AG04449 (cell line): ENCODE measurements at places on chromosomes 7 and 10.

DNA sequence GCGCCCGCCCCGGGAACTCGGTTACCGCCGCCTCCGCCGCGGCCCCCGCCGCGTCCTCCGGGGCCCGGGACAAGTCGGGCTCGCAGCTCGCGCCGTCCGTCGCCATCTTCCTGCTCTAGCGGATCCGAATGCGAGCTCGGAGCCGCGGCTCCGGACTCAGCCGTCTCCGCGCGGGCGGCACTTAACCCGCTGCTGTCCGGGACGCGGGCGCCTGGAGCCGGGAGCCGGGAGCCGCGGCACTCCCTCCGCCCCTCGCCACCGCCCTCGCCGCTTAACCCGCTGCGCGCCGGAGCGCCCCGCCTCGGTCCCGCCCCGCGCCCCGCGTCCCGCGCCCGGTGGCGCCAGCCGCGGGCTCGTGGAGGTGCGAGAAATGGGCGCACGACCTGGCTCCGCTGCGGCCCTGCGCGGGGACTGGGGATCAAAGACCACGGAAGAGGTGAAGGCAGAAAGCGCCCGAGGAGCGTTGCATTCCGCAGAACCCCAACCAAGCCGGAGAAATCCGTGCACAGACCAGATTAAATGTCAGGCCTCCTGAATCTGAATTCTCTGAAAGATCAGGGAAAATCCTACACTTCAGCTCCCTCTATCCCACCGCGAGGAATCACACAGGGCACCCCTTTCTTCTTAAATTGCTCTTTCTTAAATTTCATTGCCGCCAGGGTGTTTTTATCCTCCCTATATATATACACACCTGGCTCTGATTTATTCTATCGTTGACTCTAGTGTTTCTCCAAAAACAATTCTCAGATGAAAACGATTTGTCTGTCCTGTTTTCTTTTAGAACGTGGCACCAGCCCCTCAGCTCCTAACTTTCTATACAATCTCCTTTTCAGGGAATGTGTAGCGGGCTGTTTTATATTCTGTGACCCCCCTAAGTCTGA is at the start of gene CTTNBP2:
TSS of gene CTTNBP2 (minus strand) at position 132 of the 881 bp plus-strand sequence. CDS start at position 106, 26 bp downstream.
- DNase-seq: no peak

- DNase-seq: no peak
Measured at GRCh38 chr7:6444516-6445269, 3.1 kb downstream of the DAGLB start.

DNA sequence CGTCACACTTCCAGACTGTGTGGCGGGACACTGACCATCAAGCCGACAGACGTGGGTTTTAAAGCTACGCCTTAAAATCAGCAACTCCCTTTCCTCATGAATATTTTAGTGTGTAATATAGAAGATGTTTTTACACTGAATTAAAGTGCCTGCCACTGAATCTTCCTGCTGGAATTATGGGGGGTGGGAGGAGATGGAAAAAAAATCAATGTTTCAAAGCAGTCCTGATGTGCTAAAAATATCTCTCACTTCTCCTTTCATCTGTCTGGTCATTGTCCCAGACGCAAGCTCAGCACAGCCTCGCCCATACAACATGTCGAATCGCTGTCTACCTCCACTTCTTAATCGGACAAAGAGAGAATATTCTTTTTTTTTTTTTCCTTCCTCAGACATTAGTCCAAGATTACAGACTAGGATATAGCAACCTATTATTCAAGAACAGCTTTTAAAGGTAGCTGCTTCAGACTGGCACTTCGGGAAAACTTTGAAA is 165.1 kb upstream of the KLF14 start:
- DNase-seq: no peak

- no peak for DNase-seq
Measured at GRCh38 chr7:77348371-77348813, 67.8 kb downstream of the GSAP start.

GRCh38 chr7:148535217-148535616 is 55.3 kb upstream of the C7orf33 start:
- DNase-seq: no peak

DNA sequence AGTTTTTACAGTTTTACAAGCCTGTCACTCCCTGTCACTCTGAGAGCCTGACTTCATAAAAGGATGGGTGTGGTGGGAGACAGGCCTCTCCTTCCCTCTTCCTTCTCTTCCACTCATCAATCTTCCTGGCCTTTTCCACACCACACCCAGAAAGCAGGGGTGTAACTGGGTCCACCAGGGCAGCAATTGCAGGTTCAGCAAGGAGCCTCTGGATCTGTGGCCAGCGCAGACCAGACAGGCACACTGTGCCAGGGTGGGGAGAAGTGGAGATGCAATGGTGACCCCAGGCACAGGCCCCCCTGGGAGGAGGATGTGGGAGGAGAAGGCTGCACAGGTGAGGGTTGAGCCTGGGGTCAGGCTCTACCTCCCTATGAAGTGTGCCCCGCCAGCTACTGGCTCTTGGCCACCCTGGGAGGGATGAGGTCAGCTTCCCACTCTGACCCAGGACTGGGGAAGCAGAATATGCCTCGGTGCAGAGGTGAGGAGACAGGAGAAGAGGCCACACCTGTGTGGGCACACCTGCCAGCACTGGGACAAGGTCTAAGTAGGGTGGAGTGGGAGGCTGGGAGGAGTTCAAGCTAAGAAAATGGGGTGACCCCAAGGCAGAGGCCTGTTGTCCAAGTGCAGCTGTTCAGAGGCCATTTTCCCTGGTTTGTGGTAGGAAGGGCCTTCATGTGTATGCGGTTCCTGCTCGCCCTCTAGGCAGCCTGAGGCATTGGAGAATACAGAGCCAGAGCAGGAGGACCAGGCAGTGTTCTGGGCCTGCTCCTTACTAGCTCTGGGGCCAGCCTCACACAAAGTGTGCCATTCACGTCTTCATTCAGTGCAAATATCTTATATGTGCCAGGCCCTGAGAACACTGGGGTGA is 20.2 kb upstream of the TMEM72 start:
- DNase-seq: no peak

DNA sequence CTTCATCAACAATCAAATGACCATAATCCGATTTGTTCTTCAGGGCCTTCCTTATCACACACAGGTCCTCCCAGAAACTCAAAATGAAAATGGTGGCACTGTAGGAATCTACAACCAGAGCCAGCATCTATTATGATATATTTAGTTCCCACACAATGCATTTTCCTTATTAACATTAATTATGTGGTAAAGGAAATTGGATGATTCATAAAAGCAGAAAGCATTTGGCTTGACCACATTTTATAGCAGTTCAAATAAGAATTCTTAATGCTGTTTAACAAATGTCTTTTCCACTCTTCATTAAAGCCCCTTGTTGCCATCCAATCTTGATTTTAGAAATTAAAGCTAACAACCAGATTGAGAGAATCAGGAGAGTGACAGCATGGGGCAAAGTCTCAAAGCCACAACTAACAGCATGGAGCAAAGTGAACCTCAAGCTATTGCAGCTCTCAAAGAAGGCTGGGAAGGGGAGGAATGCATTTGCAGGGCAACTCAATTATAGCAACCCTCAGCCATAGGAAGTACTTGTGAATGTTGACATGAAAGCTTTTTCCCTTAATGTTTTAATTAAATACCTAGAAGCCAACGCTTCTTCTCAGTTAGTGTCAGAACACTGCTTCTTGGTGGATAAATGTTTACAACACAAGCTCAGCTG is 549.1 kb downstream of the NXPH1 start:
- no peak for DNase-seq

DNA sequence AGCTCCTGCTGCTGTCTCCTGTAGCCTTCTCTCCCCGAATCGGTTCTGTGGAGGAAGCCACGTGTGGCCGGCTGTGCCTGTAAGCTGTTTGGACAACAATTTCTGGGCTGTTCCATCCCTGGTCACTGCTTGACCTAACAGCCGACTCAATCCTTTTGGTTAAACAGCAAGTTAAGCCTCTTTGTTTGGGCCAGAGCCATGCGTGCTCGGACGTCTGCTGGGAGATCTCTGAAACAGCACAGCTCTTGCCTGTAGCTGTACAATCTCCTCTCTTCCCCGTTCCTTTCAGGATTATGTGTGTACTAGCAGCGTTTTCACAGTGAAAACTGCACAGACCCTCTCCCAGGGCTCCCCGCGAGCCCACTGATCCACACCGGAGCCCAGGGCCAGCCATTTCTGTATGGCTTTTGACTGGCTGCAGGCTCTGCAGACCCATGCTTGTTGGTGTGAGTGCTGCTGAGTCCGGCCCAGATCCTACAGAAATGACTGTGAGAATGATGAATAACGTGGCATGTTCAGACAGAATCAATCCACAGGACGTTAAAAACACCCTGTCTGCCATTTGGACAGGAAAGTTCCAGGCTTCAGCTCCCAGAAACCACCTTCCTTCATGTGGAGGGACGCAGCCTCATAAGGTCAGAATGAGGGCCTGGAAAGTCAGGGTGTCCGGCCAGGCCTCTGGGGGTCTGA is 428.6 kb upstream of the ADARB2 start:
- DNase-seq: no peak

DNA sequence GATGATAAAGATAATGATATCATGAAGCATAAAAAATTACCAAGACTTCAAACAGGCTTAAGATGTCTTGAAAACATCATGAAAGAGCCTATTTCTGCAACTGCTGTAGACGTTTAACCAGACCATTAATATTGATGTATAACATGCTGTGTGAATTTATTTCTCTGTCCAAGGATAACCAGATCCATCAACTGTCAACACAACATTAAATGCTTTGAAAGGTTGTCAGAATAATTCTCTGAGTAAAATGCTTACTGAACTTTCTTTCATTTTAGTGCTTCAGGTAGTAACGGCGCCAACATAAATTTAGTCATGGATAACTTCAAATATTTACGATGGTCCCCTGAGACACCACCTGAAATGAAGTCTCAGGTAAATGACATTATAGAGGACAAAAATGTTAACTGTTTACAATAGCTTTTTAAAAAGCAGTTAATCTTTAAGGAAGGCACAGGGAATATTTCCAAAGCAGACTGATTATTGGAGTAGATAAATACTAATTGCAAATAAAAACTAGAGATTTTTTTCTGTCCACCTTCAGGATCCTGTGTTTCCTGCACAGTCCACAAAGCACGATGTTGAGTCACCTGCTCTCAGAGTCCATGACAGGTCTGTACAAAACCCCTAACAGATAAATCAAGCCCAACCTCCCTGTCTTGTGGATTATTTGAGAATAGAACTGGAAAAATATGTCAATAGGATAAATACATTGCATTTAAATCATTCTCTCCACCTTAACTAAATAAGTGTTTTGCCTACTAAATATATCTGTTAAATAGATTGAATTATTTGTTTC is 1213.2 kb downstream of the XPNPEP1 start:
- no peak for DNase-seq

DNA sequence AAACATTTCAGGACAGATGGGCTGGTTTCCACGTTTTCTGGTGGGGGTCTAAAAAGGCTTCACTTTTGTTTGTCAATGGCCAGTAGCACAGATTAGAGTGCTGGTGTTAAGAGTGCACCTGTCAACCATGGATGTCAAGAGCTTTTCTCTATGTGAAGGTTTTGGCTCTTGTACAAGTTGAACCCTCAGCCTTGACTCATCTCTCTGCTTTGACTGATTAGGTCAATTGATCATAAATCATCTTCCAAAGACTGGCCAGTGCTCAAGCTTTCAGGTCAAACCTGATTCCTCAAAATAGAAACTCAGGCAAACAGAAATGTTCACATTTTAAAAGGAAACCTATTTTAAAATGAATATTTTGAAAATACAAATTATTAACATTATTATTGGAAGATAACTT is 59.6 kb upstream of the SP4 start:
- DNase-seq: no peak

GRCh38 chr10:122308417-122309141 is 37.5 kb downstream of the BTBD16 start:
- DNase-seq: no peak

GRCh38 chr7:11175887-11176286 is 202.2 kb downstream of the PHF14 start:
- DNase-seq: no peak

GRCh38 chr10:4334015-4334414 is 492.0 kb upstream of the AKR1E2 start:
- DNase-seq: no peak

DNA sequence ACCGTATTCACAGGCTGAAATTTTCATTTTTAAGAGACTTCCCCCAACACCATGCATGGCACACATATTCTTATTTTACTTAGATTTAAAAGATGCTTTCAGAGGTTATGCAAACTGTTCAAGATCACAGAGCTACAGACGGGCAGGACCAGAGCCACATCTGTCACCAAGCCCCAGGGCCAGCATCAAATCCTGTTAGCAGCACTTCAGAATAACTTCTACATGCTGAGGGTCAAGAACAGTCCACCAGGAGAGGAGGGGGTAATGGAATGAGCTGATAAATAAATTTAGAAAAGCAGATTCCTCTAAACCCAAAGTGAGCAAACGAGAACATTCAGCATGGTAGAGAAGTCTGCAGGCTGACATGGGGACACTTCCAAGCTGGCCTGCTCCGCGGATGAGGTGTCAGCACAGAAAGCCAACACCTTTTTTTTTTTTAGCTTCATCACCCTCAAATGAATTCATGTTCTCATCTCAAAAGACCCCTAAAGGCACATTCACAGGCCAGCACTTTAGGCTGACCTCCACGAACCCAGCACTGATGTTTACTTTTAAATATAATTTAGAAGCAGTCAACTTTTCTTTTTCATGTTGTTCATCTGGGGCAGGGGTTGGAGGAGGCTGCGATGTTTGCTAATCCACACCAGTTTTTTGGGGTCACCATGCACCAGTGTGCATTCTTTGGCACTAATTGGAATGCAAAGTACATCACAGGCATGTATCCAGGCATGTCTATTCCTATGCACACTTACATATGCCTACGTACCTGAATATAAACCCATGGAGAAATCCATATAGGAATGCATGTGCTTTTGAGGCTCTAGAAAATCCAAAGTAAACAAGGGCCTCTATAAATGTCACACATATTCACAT is 249.0 kb downstream of the TNS3 start:
- DNase-seq: no peak

GRCh38 chr7:151902311-151902710 is 25.4 kb upstream of the PRKAG2 start:
- DNase-seq: no peak

DNA sequence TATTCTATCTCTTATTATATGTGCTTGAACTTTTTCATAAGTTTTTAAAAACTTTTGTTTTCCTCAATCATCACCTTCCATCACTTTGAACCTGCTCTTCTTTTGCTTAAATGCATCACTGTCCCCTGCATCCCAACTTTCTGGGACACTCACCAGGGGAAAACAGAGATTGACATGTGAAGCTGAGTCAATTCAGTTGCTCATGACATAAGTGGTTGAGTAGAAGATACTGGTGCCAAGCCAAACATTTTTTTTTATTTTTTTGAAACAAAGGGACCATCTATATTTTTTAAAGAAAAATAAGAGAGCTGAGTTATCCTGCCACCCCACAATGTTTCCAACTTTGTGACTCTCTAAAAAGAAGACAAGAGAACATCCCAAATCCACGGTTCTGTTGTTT is 61.8 kb upstream of the AHR start:
- DNase-seq: no peak
